ENCODE measurements at places on chromosomes 2 and 18.

- no peak for DNase-seq
Observed at GRCh38 chr2:168210895-168211570, 36.4 kb downstream of the STK39 start.

DNA sequence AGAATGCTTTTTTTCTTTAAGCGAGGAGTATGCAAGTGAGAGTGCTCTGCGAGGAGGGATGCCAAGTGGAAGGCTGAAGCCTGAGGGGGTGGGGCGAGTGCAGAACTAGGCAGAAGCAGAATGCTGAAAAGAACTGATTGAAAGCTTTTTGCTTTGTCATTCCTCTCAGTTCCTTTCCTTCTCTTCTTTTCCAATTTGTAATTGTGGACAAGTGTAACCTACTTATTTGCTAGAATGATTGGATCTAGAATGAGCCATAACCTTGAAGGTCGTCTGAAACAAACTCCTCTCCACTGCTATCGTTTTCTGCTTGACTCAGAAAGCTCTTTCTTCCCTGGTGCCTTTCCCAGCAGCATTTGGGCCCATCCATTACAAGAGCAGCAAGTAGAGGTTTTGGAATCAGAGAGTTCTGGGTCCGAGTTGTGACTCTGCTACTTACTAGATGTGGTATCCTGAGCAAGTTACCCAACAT is 115.3 kb downstream of the METTL8 start:
- no peak for DNase-seq

- DNase-seq = no peak
Observed at GRCh38 chr2:241496904-241497877, 11.2 kb downstream of the STK25 start.

GRCh38 chr2:227079726-227080125 is 84.3 kb downstream of the COL4A4 start:
- no peak for DNase-seq
